ENCODE measurements at places on chromosomes 4 and X.

- DNase-seq: no peak
These were observed 58.0 kb upstream of the UNC5C start for GRCh38 chr4:95606739-95607138.

GRCh38 chr4:109441862-109442458, 8.3 kb downstream of the SEC24B start:
- DNase-seq: no peak

DNA sequence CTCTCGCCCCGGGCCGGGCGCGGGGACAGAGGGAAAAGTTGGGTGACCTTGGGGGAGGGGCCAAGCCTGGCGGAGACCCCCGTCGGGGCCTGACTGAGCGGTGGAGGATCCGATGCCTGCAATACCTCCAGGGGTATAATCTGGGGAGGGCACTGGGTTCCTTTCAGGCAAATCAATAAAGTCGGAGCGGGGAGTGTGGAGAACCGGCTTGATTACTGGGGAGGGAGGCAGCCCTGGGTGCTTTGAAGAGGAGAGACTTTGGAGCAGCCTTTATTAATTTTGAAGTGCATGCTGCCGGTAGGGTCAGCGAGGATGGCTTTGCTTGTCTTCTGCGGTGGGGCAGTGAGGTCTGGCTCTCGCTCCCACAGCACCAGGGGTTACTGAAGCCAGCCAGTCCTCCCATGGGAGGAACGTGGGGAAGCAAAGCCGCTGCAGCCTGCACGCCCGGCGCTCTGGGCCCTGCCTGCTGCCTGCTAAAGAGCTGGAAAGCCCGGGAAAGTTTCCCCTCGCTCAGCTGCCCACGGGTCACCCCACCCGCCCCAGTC, 403 bp upstream of the LGI2 start:
- no peak for DNase-seq

DNA sequence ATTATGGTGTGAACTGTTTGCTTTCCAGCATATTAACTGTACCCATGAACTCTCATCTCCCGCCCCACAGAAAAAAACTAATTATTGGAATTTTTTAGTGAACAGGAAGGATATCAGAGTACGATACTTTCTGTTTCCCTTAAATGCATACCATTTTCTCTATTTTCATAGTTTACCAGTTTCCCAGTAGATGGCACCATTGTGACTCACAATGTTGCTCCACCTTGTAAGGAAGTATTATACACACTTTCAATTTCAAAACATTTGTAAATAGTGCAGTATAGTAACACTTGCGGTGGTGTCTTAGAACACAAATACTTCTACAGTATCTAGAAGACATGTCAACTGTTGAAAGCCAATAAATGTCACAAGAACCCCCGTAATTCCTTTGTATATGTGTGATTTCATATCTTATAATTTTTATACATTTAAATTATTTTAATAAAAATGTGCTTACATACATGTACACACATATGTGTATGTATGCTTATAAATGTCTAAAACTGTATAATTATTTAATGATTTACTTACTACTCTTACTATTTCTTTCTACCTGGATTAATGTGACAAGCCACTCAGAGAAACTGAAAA, 167.3 kb downstream of the SLIT2 start:
- peak; percentile 50 for DNase-seq

- no peak for DNase-seq
These were observed 20.1 kb downstream of the GPR143 start for GRCh38 chrX:9745417-9746115.

DNA sequence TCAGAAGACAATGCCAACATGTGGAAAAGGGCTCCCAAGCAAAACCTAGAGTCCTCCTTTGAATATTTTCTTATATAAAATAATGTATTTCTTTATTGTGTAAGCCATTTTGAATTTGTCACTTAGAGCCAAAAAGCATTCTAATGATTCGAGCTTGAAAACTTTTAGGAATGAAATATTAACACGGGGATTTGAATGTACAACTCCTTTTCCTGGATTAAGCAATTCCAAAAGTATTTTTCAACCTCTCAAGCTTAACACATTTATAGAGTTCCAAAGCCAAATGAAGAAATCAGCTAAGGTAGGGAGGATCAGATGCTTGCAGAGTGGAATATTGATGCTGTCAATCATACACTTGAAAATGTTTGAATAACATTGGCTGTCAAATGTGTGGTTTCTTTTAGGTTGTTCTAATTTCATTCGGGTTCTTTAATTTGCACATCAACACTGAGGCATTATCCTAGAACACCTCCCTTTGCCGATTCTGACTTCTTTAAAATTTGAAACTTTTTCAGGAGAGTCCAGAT, 67.2 kb upstream of the ETNPPL start:
- DNase-seq: no peak

GRCh38 chr4:20430259-20430941, 178.7 kb downstream of the SLIT2 start:
- no peak for DNase-seq

DNA sequence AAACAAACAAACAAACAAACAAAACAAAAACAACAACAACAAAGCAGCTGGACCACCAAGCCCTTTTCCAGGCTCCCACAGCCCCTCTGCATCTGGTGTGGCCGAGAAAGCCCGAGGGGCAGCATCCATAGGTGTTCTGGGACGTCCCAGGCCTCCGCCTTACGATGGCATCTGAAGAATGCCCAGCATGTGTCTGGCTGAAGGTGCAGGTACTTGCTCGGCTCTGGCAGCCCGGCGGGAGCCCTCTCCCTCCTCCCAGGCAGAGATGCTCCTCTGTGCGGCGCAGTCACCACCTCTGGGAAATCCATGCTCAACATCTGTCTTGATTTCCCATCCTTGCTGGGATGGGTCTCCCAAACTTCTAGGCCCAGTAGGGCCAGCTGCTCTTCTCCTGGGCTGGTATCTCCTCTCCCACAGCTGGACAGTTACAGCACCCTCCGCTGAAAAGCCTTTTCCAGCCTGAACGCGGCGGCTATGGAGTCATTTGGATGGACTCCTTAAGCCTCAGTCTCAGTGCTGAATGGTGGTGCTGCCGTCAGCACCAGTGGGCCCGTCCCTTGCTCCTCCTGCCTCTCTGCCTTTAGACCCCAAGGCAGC, 4.3 kb downstream of the PSAPL1 start:
- DNase-seq: no peak

DNA sequence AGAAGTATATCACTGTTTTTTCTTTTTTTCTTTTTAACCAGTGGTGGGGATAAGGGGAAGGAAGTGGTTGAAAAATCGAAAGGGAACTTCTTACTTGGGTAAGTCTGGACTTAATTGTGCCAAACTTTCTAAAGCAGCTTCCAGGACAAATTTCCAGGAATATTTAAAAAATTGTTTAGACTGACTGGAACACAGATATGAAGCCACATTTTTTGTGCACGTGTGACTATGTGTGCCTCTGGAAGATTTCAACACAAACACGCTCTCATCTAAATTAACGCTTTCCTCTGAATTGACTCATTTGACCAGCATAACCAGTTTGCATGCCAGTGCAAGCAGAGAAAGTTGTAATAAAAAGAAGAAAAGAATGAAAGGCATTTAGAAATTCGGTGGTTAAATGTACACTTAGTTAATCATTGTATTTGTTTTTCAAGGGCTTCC, 18.8 kb upstream of the YTHDC1 start:
- no peak for DNase-seq

- DNase-seq: no peak
These were observed 2086.8 kb downstream of the ARAP2 start for GRCh38 chr4:34157547-34157946.

DNA sequence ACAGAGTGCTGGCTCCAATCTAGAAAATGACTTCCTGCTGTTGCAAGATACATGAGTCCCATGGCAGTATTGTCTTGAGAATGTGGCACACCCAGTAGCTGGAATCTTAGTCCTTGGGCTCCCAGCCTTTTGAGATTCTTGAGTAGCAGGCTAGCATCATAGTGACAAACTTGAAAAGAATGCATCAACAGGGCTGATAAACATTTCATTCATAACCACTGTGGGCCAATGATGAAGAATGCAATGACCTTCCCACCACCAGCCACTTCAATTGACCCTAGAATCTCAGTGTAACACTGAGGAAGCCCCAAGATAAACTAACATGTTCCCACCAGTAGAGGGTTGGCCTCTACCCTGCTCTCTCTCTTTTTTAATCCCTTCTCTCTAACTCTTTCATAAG, 329.3 kb downstream of the GBA3 start:
- DNase-seq: no peak

DNA sequence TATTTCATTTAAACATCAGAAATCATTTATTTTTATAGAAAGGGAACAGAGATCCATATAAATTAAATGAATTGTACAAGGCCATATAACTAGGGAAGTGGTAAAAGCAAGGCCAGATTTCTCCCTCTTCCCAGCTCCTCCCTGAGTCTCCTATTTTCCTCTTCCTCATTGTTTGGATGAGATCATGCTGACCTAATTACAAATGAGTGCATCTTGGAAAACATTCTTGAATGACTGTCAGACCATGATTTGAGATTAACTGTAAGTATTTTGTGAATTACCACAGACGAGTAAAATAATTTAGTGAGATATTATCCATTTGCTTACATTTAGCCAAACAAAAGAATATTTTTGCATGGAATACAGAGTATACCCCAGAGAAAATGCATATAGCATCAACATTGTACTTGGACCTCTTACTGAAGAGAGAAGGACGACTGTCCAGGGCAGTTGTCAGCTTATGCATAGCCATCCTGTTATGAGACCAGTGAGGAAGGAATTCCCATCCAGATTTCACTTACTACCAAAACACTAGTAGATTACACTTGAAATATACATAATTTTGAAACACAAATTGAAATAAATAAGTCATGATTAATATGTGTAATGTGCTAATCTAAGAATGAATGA, 47.3 kb downstream of the SLAIN2 start:
- DNase-seq: no peak

DNA sequence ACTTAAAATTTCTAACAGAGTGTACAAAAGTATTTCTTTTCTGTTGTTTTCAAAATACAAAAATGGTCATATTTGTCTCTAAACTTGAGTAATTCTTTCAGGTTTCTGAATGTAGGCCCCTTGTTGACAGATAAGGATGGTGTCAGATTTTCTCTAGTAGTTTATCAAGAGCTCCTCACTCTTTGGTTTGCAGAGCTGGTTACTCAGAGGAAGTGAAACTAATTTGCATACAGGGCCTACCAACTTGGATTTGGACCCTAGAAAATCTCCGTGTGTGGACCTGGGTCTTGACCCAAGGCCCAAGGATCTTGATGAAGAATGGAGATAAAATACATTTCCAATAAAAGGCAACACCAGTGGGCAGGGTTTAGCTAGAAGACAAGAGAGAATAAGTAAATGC, 433 bp upstream of the ADH6 start:
- no peak for DNase-seq

DNA sequence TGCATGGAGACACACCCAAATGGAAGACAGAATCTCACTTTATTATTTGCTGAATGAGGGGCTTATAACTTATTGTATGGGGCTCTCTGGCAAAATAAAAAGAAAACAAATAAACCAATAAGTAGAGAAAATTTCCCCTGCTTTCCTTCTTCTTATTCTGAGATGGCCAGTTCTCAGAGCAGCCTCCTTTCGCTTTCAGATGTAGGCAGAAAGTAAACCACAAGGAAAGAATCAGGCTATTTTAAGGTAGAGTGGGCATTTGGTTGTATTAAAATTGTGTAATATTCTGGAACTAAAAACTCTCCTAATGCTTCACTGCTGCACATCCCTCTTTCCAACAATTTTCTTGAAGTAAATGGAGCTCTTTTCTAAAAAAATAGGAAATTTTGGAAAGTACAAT, 241.8 kb downstream of the GALNTL6 start:
- DNase-seq: no peak

GRCh38 chr4:174983128-174983750, 65.1 kb downstream of the ADAM29 start:
- no peak for DNase-seq

DNA sequence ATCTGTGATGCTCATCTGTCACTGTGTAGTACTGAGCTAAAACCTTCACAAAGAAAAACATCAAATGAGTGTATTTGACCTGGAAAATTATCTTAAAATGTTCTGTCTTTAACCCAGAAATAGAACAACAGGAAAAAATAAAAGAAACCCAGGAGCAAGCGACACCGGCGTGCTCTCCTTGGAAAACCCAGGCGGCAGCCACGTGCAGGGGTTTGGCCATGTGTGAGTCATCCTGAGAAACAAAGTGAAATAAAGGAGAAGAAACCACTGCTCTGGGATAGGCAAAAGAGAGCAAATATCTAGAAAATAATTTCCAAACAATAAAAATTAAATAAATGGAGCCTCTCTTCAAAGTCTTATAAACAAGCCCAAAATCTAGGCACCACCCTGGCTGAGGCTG, 20.0 kb upstream of the TMEM128 start:
- peak; percentile 30 for DNase-seq

- no peak for DNase-seq
These were observed 113.3 kb upstream of the CPEB2 start for GRCh38 chr4:14888790-14889572.

DNA sequence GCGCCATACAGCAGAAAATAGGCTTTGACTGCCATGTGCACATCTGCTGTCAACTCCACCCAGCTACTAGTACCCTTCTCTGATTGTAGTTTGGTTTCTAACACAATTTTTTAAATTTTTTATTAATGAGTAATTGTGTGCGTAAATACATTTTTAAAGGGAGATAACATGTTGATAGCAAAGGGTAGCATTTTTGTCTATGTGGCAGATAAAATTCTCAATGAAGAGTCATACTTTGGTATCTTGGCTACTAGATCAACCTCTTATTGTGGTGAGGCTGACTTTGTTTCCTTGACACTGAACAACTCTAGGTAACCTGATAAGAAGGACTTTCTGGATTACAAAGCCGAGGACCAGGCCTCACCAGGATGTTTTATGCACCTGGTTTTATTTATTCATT, 9.5 kb downstream of the ADH4 start:
- DNase-seq: no peak

GRCh38 chrX:37060999-37061398, 52.8 kb downstream of the FAM47C start:
- DNase-seq: no peak

DNA sequence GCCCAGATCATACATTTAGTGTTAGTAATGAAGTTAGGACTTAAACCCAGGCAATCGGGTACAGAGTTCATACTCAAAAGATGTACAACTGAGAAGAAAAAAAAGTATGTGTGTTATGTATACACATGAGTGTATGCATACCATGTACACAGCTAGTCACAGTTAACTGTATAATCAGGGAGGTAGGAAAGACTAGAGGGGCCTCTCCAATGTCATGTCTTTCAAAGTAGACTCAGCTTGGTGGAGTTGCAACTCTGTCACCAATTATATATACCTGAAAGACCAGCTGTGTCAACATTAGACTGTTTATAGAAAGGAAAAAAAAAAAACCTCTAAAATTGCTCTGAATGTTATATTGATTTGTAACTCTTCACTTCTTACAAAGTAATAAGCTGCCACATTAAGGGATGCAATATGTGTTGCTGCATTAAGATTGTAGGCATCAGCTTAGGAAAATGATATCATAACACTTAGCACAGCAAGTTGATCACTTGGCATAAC, 167.5 kb downstream of the DCTD start:
- no peak for DNase-seq

GRCh38 chr4:145720656-145721055, 40.7 kb downstream of the C4orf51 start:
- no peak for DNase-seq

GRCh38 chr4:189845145-189845846, 95.4 kb upstream of the FRG1 start:
- DNase-seq: no peak

Data from CD4-positive, alpha-beta T cell treated with Interleukin-1 beta for 1 hour (primary cell).